ENCODE measurements at places on chromosomes 7 and 10.

- DNase-seq: no peak
Measured at GRCh38 chr10:58573144-58573543, 60.5 kb downstream of the BICC1 start.

GRCh38 chr7:8434290-8435002, 1.0 kb downstream of the NXPH1 start:
- no peak for DNase-seq

- no peak for DNase-seq
Measured at GRCh38 chr10:89428877-89429276, 14.5 kb downstream of the IFIT5 start.

GRCh38 chr7:158377800-158378623, 209.6 kb downstream of the PTPRN2 start:
- no peak for DNase-seq

DNA sequence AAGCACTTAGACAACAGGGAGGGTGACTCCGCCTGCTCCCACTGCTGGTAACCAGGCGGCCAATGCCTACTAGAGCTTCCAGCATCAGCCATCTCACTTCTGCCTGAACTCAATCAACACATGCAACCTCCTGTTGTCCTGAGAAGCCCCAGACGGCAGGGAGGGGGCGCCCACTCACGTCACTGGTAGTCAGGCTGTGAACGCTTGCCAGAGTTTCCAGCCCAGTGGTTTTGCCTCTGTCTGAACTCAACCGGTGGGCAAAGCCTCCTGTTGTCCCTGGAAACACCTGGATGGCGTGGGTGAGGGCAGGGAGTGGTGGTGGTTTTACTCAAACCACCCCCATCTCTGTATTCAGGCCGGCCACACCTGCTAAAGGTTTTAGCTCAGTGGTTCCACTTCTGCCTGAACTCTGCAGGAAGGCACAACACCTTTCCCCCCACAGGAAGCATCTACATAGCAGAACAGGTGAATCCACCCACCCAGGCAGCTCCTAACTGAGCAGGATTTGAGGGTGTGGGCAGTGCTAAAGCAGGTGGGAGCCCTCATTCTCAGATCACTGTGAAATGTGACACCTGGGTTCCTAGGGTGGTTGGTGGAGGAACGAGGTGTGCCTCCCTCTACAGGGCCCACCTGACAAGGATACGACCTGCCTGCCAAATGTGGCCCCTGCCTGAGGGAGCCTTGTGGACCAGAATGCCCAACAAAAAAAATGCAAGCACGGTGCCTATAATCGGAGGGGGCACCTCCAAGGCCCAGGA, 563.0 kb upstream of the SEMA3D start:
- DNase-seq: no peak

GRCh38 chr7:51031216-51031615, 248.5 kb upstream of the GRB10 start:
- DNase-seq: no peak

DNA sequence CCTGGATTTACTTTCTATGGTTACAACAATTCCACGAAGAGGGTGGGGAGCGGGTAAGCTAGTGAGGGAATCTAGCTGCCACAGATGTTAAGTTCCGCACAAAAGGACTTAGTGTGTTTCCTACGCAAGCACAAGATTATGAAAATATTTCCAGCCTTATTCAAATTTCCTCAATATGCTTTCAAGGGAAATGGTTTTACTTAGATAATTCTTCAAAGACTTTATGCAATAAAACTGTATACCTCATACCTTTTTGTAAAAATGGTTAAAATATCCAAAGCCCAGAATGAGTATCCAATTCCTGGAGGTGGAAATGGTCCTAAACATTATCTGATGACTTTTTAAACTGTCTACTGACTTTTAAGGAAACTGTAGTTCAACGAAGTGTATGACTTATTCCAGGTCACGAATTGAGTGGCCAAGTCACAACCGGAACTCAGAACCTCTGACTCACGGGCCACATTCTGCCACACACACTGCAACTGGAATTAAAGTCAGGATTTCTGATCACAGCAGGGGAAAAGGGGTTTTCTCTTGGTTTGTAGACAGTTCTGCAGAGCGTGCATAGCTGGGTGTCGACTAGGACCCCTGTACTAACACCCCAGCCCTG, 20.2 kb upstream of the INSIG1 start:
- no peak for DNase-seq

- no peak for DNase-seq
Measured at GRCh38 chr7:41641665-41642014, 61.2 kb downstream of the INHBA start.

- DNase-seq: no peak
Measured at GRCh38 chr7:78092331-78092730, 293.8 kb downstream of the PHTF2 start.

GRCh38 chr10:128959746-128960145, 507.3 kb upstream of the MGMT start:
- DNase-seq: no peak

DNA sequence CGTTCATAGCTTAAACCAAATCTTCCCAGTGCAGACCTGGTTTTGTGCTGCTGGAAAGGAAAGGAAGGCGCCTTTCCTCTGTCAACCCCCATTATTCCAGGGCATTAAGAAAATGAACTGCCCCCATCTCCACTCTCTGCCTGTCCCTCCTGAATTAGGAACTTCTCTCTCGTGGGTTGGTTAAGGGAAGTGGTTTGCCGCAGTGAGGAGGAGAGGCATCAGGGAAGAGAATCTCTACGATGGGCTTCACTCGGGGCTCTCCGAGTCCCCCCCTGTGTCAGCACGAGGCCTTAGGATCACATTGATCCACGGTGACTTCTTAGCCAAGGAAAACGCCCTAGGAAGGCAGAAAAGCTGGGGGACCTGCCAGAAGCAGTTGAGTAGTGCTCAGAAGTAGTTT, 53.9 kb upstream of the LYZL2 start:
- no peak for DNase-seq

DNA sequence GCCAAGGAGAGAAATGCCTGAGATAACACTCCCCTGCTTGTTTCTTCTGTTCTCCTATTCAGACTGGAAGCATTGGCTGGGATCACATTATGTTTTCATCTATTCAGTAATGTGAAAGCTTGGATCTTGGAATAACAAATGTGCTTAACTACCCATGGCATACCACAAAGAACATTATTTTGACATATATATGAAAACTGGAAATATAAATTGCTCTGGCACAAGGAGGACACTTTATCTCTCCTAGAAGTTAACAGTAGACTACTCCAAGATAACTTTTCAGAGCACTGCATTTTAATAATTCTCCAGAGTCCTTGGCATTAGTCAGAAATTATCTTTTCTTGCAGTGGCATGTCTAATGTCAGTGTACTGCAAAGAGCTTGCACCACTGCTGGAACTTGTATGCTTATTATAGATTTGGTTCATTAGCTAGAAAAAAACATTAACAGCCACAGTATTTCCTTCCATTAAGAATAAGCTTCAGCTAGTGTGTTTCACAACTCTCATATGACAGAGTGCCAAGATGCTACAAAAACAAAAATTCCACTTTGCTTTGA, 169.3 kb upstream of the LRRN3 start:
- no peak for DNase-seq

GRCh38 chr7:105277341-105277740, 111.4 kb downstream of the SRPK2 start:
- no peak for DNase-seq

GRCh38 chr10:86693721-86694369, 25.5 kb downstream of the LDB3 start:
- DNase-seq: no peak

- DNase-seq: no peak
Measured at GRCh38 chr7:33601884-33602283, 303.5 kb upstream of the BMPER start.

- DNase-seq: no peak
Measured at GRCh38 chr7:142797391-142798377, 26.9 kb downstream of the PRSS2 start.

- no peak for DNase-seq
Measured at GRCh38 chr10:92290076-92290836, 622 bp downstream of the CPEB3 start.

GRCh38 chr7:84422790-84423189, 228.2 kb upstream of the SEMA3A start:
- DNase-seq: no peak

DNA sequence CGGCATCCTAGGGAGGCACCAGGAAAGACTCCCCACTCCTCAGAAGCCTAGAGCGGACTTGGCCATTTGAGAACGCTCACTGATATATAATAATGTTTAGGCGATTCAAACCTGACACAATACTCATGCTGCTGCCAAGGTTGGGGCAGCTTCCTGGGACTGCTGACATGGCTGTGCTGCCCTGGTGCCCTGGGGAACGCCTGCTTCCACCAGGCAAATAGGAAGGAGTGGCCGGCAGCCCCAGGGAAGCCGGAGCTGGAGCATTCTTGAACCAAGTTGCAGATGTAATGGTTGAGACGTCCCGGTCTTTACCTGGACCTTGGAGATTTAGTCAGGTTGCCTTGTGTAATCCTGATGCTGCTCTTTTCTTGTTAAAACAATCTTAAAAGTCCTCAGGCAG, 8.8 kb downstream of the GDF10 start:
- DNase-seq: no peak

- DNase-seq: no peak
Measured at GRCh38 chr7:101924171-101924570, 106.7 kb downstream of the CUX1 start.

GRCh38 chr10:46516660-46517416, 39.6 kb downstream of the GPRIN2 start:
- no peak for DNase-seq

GRCh38 chr7:98084631-98085030, 22.0 kb upstream of the LMTK2 start:
- DNase-seq: no peak

GRCh38 chr7:127912901-127913300, 118.3 kb downstream of the LRRC4 start:
- DNase-seq: no peak

- peak; percentile 77 for DNase-seq
Measured at GRCh38 chr7:151875942-151876898, 695 bp downstream of the PRKAG2 start.

- DNase-seq: peak; percentile 43
Measured at GRCh38 chr7:151814400-151815009, 62.4 kb downstream of the PRKAG2 start.

GRCh38 chr10:108708363-108708762, 1214.9 kb downstream of the XPNPEP1 start:
- no peak for DNase-seq

GRCh38 chr10:63030536-63030935, 102.6 kb upstream of the NRBF2 start:
- no peak for DNase-seq

GRCh38 chr7:36970551-36971514, 246.5 kb upstream of the AOAH start:
- no peak for DNase-seq

Data from nucleus accumbens (tissue), 56 donors.